ENCODE measurements at places on chromosomes 1 and 21. TPM values are rescaled to one million over a fixed set of nuclear protein-coding genes. Genes with fewer than 3 reads are reported as not detected.

- no peak overlapping the region for H3K4me3 ChIP-seq
- DNase-seq, result no peak
- H3K27me3 ChIP-seq, result peaks cover 88% of the 10 kb centered on the region
- H3K4me1 ChIP-seq, result peaks cover 26% of the 10 kb centered on the region
These were observed 7.5 kb downstream of the RNF220 start for GRCh38 chr1:44412601-44413000.

GRCh38 chr1:90850898-90851710 is 134.0 kb upstream of the BARHL2 start:
- H3K36me3 ChIP-seq, result no peaks in the 10 kb centered on the region
- H3K27me3 ChIP-seq, result peaks cover 50% of the 10 kb centered on the region
- peak; percentile 62 for DNase-seq
- H3K27ac ChIP-seq, result no peak overlapping the region
- peak overlapping the region; percentile 86 for H3K4me3 ChIP-seq
- peaks cover 8% of the 10 kb centered on the region for H3K4me1 ChIP-seq

DNA sequence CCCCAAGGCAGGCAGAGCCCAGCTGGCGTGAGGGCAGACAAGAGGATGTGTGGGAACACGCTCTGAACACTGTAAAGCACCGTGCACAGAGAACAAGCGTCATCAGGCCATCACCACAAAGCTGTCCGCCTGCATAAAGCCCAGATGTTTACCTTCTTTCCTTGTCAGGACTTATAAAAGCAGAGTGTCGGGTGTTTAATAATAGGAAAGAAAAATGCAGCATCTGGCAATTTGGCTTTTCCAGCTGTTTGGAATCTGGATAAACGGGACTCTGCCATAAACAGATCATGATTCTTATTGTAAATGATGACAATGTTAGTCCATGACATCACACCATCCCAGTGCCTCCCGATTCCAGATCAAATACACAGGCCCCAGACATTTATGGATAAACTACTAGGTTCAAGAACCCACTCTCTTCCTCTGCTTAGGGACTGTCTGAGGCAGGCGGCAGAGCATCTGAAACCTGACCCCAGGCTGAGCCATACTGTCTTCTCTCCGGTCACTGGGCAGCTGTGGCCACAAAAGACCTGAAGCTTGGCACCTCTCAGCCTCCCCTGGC is 4.2 kb downstream of the GLIS1 start:
- DNase-seq, result no peak
- no peak overlapping the region for H3K4me3 ChIP-seq
- H3K4me1 ChIP-seq, result peaks cover 20% of the 10 kb centered on the region
- no peaks in the 10 kb centered on the region for H3K36me3 ChIP-seq
- no peak overlapping the region for H3K27ac ChIP-seq
- peaks cover 45% of the 10 kb centered on the region for H3K27me3 ChIP-seq

- no peak overlapping the region for H3K4me3 ChIP-seq
- DNase-seq, result no peak
- H3K36me3 ChIP-seq, result no peaks in the 10 kb centered on the region
These were observed 279.7 kb upstream of the KAZN start for GRCh38 chr1:14318830-14319229.

DNA sequence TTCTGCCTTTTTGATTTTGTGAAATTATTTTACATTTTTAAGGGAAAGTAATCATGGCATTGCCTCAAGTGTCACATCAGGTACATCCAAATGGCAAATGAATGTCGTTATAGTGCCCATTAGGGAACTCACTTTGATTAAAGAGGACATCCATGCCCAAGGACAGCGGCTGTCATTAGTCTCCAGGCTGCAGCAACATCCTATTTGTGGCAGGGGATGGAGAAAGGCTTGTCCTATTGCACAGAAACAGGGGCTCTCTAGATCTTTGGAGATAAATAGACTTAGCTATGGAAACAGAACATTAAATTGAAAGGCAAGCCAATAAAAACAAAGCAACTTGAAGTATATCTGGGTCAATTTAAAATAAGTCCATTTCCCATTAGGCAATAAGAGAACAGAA is 439.3 kb downstream of the NEGR1 start:
- H3K4me3 ChIP-seq, result no peak overlapping the region
- no peaks in the 10 kb centered on the region for H3K27me3 ChIP-seq
- H3K27ac ChIP-seq, result no peak overlapping the region
- H3K4me1 ChIP-seq, result no peaks in the 10 kb centered on the region

DNA sequence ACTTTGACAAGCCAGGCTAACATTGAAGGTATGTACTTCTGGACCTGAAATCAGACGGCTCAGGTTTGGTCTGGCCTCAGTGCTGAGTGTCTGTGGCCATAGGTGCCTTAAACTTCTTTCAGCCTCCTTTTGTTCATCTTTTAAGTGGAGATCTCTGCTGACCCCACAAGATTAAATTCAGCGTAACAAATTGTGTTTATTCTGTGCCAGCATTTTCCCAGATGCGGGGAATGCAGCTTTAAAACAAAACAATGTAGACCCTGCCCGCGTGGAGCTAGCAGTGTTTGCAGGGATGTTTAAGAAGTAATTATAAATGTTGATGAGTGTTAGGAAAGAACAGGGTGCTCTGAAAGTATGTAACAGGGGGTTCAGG is 923 bp downstream of the CAP1 start:
- peaks cover 16% of the 10 kb centered on the region for H3K36me3 ChIP-seq
- H3K4me3 ChIP-seq, result peak overlapping the region; percentile 82
- H3K27me3 ChIP-seq, result no peaks in the 10 kb centered on the region
- peak overlapping the region; percentile 94 for H3K27ac ChIP-seq

- peaks cover 32% of the 10 kb centered on the region for H3K36me3 ChIP-seq
- peaks cover 4% of the 10 kb centered on the region for H3K4me1 ChIP-seq
- no peak overlapping the region for H3K27ac ChIP-seq
- no peak for DNase-seq
These were observed 15.2 kb downstream of the TTC3 start for GRCh38 chr21:37088186-37088735.

DNA sequence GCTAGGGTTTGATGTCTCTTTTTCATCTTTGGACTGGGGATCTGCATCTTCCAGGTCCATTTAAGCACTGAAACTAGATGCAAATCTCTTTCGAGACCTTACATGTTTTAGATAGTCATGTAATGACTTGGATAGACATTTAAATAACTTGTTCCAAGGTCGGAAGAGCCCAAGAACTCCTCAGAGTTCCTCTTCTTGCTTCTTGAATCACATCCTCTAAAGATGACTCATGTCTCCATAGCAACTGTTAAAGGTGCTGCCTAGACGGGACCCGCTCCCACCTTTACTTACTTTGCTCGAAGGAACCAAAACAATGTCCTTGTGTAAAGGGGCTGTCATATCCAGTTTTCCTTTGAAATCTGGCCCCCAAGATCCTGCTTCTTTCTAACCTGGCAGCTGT is 130.0 kb downstream of the EDEM3 start:
- no peak overlapping the region for H3K4me3 ChIP-seq
- H3K36me3 ChIP-seq, result no peaks in the 10 kb centered on the region
- no peak overlapping the region for H3K27ac ChIP-seq
- H3K27me3 ChIP-seq, result no peaks in the 10 kb centered on the region
- DNase-seq, result peak; percentile 66

- no peaks in the 10 kb centered on the region for H3K27me3 ChIP-seq
- H3K4me3 ChIP-seq, result no peak overlapping the region
- no peak overlapping the region for H3K27ac ChIP-seq
- H3K36me3 ChIP-seq, result no peaks in the 10 kb centered on the region
These were observed 12.0 kb downstream of the MAB21L3 start for GRCh38 chr1:116122955-116123757.

- DNase-seq, result no peak
- no peaks in the 10 kb centered on the region for H3K4me1 ChIP-seq
- no peak overlapping the region for H3K27ac ChIP-seq
- no peak overlapping the region for H3K4me3 ChIP-seq
- no peaks in the 10 kb centered on the region for H3K36me3 ChIP-seq
- no peaks in the 10 kb centered on the region for H3K27me3 ChIP-seq
These were observed 206.2 kb upstream of the RRP15 start for GRCh38 chr1:218078916-218079315.

DNA sequence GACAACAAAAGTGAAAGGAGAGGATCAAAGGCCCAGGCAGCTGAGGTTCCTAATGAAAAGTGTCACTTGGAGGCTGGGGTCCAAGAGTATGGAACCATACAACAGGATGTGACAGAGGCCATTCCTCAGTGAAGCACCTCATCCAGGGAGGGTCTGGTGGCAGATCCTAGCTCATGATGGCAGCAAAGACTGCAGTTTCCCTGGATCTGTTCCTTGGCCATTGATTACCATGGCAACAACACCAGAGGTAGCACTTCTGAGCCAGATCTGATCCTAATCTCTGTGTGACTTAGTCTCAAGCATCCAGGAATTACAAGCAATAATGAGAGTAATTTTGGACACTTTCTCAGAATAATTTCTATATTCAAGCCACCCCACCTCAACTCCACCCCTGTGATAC is 12.9 kb downstream of the FAM177B start:
- no peaks in the 10 kb centered on the region for H3K36me3 ChIP-seq
- DNase-seq, result no peak
- H3K27ac ChIP-seq, result no peak overlapping the region

DNAI4 gene
- polyA plus RNA-seq, result not detected

KRTAP7-1 gene
- 0.13 TPM for polyA plus RNA-seq

C1orf87 gene
- polyA plus RNA-seq, result not detected

CRB1 gene
- polyA plus RNA-seq, result not detected

KRTAP21-2 gene
- not detected for polyA plus RNA-seq

RPF1 gene
- 25.4 TPM for polyA plus RNA-seq

GBP6 gene
- polyA plus RNA-seq, result not detected

CA6 gene
- not detected for polyA plus RNA-seq

All from CD14-positive monocyte (primary cell).